IMR-90 (cell line): ENCODE measurements at places on chromosomes 7 and 10. TPM values are rescaled to one million over a fixed set of nuclear protein-coding genes. Genes with fewer than 3 reads are reported as not detected.
A peak's percentile ranks its signal among the peaks of the same experiment; 100 is the strongest.

- no peaks in the 10 kb centered on the region for H3K27me3 ChIP-seq
- H3K36me3 ChIP-seq, result peaks cover 28% of the 10 kb centered on the region
- H3K4me3 ChIP-seq, result no peak overlapping the region
Measured at GRCh38 chr7:100019908-100020307, 4.5 kb downstream of the ZKSCAN1 start.

GRCh38 chr7:138167869-138168296 is 91.6 kb downstream of the AKR1D1 start:
- H3K4me1 ChIP-seq, result no peaks in the 10 kb centered on the region
- no peak overlapping the region for H3K4me3 ChIP-seq
- no peak overlapping the region for H3K27ac ChIP-seq
- DNase-seq, result no peak
- no peaks in the 10 kb centered on the region for H3K36me3 ChIP-seq

DNA sequence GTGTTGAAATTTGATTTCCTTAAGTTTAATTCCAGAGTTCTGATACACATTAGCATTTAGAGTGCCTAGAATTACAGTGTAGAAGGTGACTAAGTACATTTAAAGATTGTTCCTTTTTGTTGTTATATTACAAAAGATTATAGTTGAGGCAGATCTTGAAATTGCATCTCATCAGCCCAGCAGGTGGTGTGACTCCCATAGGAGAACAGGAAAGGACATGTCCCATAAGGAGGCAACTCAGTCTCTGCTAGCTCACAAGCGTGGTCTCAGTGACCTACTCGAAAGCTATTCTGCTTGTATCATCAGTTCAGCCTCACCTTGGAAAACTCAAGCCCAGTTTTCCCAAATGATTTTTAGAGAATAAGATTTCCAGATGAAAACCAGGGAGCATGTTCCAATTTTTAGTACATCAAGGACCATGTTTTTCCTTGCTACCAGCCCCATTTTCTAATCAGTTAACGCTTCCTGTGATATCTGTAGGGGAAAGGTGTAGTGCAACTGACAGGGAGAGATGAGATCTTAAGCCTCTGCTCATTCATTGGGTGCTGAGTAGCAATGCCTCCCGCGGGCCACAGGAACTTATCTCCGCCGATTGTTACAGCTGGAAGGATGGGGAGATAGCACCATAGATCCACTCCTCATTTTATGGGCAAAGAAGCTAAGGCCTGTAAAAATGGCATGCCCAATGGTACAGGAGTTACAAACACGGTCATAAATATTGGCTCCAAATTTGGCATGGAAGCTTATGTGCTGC is 1.1 kb upstream of the GNAI1 start:
- peak; percentile 50 for DNase-seq
- H3K4me3 ChIP-seq, result no peak overlapping the region
- no peak overlapping the region for H3K27ac ChIP-seq
- peaks cover 2% of the 10 kb centered on the region for H3K4me1 ChIP-seq

Gene PDLIM1
- 179 and 187 TPM in 2 replicates for polyA plus RNA-seq

DNA sequence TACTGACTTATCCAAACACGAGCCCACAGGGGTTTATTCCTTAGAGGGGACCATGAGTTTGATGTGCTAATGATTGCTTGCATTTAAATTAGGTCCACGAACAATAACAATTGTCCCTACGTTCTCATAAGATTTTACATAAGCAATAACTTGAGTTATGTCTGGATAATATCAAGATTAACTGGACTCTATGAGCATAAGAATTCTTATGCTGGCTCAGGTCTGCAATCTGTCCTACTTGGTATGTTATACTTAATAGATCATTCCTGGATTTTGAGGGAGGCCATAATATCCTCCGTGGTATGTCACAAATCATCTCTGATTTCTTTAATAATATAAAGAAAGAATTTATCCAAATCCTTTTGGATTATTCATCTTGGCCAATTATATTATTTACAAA is 552.3 kb downstream of the KCNMA1 start:
- no peaks in the 10 kb centered on the region for H3K36me3 ChIP-seq
- no peak overlapping the region for H3K4me3 ChIP-seq
- no peaks in the 10 kb centered on the region for H3K4me1 ChIP-seq
- H3K27ac ChIP-seq, result no peak overlapping the region
- no peaks in the 10 kb centered on the region for H3K27me3 ChIP-seq
- no peak for DNase-seq

Gene MRM2
- 16.9 and 19.1 TPM in 2 replicates for polyA plus RNA-seq

Gene TAS2R40
- polyA plus RNA-seq, result not detected in 2 replicates

GRCh38 chr7:139960157-139960556 is 102.6 kb downstream of the PARP12 start:
- H3K4me1 ChIP-seq, result peaks cover 15% of the 10 kb centered on the region
- no peak overlapping the region for H3K4me3 ChIP-seq

Gene CALCR
- polyA plus RNA-seq, result not detected in 2 replicates

Gene CPN1
- not detected in 2 replicates for polyA plus RNA-seq

DNA sequence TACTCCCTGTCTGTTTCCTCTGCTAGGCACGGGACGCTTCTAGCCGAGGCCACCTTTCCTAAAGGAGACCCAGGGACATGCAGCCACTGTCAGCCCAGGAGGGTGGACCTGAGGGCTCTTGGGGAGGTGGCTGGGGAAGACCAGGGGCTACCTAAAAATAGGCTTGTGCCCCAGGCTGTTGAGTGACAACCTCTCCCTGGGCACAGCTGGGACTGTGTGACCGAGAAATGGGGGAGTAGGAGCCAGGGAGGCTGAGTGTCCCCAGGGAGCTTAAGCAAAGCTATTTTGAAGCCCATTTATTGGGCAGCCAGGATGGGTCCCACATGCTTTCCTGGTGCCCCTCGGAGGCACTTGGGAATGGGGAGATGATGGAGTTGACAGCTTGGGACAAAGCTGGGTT is 63.8 kb downstream of the CALML3 start:
- DNase-seq, result no peak
- H3K36me3 ChIP-seq, result no peaks in the 10 kb centered on the region
- H3K27me3 ChIP-seq, result no peaks in the 10 kb centered on the region
- H3K4me3 ChIP-seq, result no peak overlapping the region
- H3K4me1 ChIP-seq, result peaks cover 14% of the 10 kb centered on the region

DNA sequence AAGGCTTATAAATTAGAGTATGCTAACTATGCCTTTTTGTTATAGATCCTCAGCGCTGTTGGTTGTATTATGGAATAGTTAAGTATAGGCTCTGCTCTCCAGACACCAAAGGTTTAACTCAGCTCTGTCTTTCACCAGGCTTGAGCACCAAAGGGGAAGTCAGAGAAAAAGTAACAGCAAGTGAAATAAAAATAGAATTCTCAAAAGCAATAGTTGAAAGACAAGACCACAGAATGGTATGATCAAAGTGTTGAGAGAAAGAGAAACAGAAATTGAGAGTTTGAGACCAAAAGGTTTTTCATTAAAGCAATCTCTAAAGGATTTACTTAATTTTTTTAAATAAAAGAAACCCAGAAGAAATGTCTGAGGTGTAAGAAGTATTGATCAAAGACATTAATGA is 529.8 kb upstream of the C7orf33 start:
- no peak overlapping the region for H3K27ac ChIP-seq
- H3K36me3 ChIP-seq, result no peaks in the 10 kb centered on the region
- H3K4me3 ChIP-seq, result no peak overlapping the region
- no peaks in the 10 kb centered on the region for H3K4me1 ChIP-seq

DNA sequence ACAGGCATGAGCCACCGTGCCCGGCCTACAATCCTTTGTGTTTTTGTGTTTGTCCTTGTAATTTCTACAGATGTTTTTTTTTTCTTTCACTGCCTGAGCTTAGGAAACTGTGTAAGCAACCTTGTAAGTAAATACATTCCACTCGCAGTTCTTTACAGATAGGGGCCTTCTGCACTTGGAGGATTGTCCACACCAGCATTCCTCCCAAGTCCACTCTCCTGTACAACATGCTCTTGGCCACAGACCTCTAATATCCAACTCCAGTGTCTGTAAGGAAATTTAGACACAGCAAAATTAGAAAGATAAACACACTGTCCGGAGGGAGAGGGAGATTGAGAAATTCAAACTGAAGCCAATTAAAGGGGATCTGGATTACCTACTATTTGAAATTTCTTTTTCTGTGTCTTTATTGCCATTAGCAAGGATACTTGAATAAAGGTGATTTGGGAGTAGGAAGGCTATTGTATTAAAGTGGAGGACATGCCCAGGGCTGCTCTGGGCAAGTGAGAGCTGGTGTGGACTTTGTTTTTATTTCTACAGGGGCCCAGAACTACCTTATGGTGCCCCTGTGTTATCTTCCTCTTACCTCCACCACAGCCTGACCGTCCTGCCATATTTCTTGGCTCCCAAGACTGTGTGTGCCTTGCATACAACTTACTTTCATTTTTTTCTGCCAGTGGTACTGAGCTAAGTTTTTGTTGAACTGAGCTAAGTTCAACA is 9.7 kb downstream of the MXI1 start:
- no peak for DNase-seq
- no peak overlapping the region for H3K4me3 ChIP-seq
- no peaks in the 10 kb centered on the region for H3K36me3 ChIP-seq
- no peaks in the 10 kb centered on the region for H3K27me3 ChIP-seq
- H3K27ac ChIP-seq, result peak overlapping the region; percentile 29; the same call in 1 of the 2 replicates

- H3K36me3 ChIP-seq, result no peaks in the 10 kb centered on the region
- no peak overlapping the region for H3K4me3 ChIP-seq
- no peaks in the 10 kb centered on the region for H3K27me3 ChIP-seq
- H3K27ac ChIP-seq, result no peak overlapping the region
- no peak for DNase-seq
Measured at GRCh38 chr10:9015447-9015846, 961.0 kb downstream of the GATA3 start.

DNA sequence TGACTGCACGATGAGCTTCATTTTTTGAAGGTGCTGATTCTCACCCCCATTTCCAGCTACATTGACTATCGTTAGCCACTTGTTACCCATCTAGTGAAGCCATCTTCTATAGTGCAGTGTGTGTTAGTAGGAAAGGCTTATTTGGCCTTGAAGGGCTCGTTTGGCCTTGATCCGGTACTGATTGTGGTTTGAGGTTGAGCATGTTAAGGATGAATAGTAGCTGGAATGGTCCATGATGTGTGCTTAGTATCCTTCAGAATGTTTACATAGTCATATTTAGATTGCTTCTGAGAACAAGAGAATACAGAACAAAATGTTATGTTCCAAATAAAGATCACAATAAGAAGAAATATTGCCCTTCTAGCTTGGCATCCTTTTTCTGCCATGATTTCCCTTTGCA is 591.5 kb downstream of the AUTS2 start:
- H3K4me3 ChIP-seq, result no peak overlapping the region
- no peak for DNase-seq
- no peak overlapping the region for H3K27ac ChIP-seq
- H3K36me3 ChIP-seq, result no peaks in the 10 kb centered on the region
- H3K4me1 ChIP-seq, result no peaks in the 10 kb centered on the region

Gene MAT1A
- polyA plus RNA-seq, result not detected in 2 replicates

- H3K4me3 ChIP-seq, result no peak overlapping the region; the same call in 1 of the 2 replicates
- no peaks in the 10 kb centered on the region for H3K36me3 ChIP-seq
- peaks cover 5% of the 10 kb centered on the region for H3K4me1 ChIP-seq
- DNase-seq, result peak; percentile 83
- no peaks in the 10 kb centered on the region for H3K27me3 ChIP-seq
Measured at GRCh38 chr7:106736508-106737201, 75.7 kb upstream of the CCDC71L start.

DNA sequence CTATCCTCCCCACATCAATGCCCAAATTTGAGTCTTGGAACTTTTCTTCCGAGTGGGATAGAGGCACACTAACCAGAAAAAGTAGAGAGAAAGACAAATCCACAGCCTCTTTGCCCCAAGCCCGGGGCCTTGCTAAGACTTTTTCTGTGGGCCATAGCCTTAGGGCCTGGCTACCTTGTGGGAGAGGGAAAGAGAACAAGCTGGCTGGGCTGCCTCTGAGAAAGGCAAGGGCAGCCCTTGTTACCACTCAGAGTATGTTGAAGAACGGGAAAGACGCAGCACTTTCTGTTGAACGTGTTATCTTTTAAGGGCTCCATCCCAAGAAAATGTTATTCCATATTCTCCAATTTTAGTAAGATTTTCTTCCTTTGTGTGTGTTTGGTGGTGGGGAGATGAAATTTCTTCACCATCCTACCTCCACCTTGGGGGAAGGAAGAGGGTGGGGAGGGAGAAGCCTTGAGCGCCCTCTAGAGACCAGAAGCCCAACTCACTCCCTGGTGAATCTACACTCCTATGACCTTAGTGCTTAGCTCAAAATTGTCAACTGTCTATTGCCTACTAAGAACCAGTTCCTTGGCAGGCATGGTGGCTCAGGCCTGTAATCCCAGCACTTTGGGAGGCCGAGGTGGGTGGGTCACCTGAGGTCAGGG is 3.9 kb upstream of the NRF1 start:
- H3K27me3 ChIP-seq, result no peaks in the 10 kb centered on the region
- no peak overlapping the region for H3K27ac ChIP-seq
- no peak for DNase-seq
- peaks cover 7% of the 10 kb centered on the region for H3K36me3 ChIP-seq
- H3K4me3 ChIP-seq, result no peak overlapping the region

Gene MRPL43
- 142 and 184 TPM in 2 replicates for polyA plus RNA-seq

Gene HKDC1
- polyA plus RNA-seq, result 0.03 and 0.07 TPM in 2 replicates

GRCh38 chr10:35495521-35496119 is 109.5 kb upstream of the GJD4 start:
- H3K27ac ChIP-seq, result peak overlapping the region; percentile 32; the same call in 1 of the 2 replicates
- no peaks in the 10 kb centered on the region for H3K27me3 ChIP-seq
- H3K4me3 ChIP-seq, result no peak overlapping the region
- peaks cover 12% of the 10 kb centered on the region for H3K4me1 ChIP-seq

DNA sequence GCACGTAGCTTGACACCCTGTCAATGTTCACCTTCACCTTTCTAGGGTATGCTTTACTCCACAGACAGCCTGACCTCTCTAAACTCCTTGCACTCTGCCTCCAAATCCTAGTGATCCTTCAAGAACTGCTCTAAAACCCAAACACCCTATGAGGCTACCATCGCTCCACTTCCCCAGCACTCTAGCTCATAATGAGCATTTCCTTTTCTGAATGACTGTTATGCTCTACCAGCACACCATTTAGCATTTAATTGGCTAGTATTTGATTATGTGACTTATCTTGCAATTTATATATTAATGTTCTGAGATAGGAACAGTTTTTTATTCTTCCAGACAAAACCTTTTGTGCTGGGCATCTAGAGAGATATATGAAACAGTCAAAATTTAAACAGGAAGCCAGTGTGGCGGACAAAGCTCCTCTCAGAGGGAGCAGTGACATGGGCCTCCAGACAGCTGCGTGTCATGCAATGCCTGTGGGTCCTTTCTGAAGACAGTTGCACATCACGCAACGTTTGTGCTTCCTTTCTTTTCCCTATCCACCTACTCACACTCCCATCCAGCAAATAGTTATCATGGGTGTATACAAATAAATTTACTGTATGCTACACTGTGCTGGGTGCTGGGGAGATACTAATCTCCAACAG is 86.3 kb downstream of the ALOX5 start:
- H3K27me3 ChIP-seq, result no peaks in the 10 kb centered on the region
- no peak for DNase-seq
- peaks cover 7% of the 10 kb centered on the region for H3K36me3 ChIP-seq
- no peak overlapping the region for H3K27ac ChIP-seq
